Suppressor macrophage (primary cell): ENCODE measurements at places on chromosomes 5 and 9.

DNA sequence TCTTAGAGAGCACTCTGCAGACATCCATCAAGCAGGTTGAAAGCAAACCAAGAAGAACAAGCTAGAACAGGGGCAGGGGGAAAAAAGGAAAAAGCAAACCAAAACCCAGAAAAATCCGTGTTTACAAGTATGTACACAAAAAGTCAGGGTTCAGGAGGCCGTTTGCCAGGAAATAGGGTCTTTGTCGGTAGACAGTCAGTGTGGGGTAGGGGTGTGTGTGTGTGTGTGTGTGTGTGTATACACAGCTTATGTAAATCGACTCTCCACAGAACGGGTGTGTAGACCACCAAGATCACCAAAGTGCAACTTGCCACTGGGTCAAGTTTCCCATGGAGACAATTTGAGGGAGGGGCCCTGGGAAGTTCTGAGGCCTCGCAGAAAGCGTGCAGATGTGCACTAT, 13.1 kb downstream of the SPRY4 start:
- no peak for DNase-seq

DNA sequence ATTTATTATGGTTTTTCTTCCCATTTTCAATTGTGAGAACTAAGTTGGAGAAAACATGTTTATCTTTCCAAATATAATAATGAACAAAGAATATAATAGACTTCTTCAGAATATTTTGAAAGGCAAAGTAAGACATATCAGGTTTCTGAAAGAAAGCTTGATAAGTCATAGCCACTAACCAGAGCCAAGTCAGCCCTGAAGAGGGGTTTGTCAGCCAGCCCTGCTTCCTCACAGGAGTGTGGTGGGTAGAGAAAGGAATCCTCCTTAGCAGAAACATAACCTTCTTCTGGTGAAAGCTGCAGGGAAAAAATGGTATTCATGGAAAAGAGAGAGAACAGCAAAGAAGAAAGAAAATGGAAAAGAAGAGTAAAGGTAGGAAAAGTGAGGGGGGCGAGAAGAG, 93.4 kb downstream of the MPDZ start:
- DNase-seq, result no peak

DNA sequence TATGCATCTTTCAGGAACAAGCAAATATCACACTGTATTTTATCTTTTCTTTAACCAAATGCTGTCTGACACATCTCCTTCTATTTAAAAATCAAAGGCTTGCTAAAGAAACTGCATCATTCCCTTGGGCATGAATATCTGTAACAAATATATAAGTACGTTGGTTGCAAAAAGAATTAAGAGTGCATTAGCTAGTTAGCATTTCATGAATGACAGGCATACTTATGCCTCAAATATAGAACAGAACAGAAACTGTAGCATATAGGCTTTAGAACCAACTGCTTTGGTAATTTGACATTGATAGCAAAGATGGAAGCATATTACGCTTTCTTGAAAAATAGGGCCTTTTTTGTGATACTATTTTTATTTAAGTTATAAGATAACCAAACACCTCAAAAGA, 761.2 kb downstream of the MAT2B start:
- no peak for DNase-seq

- no peak for DNase-seq
These were observed 509 bp downstream of the LVRN start for GRCh38 chr5:115962565-115963402.

DNA sequence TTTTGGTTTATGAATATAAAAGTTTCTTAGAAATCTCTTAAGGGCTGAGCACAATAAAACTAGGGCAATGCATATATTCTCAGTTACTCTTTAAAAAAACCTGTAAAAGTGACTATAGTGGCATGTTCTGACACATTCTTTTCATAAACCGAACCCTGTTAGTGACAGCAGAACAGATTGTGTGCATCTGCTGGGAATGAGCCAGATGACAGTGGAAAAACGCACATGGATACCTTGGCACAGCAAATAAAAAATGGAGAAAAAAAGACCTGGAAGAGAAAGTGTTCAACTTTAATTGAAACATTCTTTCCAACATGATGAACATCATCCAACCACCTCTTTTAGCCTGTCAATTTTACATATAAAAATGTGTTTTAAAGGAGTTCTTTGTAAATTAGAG, 12.7 kb downstream of the MEF2C start:
- DNase-seq, result no peak

DNA sequence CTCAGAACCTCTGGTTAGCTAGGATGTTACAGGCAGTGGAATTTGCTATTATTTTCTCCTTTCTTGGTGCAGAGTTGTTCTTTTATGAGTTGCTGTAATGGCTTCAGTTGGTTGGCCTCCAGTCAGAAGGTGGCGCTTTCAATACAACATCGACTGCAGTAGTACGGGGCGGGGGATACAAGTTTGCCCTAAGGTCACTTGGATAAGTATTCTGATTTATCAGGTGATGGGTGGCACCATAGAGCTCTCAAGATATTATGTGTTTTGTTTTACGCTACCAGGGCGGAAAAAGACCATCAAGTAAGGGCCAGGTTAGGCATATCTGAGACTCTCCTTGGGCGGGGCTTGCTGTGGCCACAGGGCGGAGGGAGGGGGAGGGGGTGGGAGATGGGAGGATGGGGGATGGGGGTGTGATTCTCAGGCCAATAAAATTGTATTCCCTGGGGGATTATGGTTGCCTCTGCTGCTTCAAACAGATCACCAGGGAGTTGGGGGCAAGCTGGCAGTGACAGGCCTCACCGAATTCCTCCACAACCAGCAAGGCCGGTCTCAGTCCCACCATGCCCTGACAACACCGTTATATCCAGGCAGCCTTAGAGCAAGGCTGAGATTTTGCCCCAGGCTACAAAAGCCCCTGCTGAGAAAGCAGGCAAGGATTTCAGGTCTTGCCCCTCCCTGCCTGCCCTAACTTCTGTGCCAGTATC, 15.9 kb upstream of the RNF38 start:
- no peak for DNase-seq
